Activated naive CD4-positive, alpha-beta T cell treated with anti-CD3 and anti-CD28 coated beads, Interleukin-2, amount 50 U/mL, for 72 hours (primary cell): ENCODE measurements at places on chromosomes 7 and 10.

- no peak for DNase-seq
Measured at GRCh38 chr7:13091974-13092707, 404.7 kb downstream of the ARL4A start.

DNA sequence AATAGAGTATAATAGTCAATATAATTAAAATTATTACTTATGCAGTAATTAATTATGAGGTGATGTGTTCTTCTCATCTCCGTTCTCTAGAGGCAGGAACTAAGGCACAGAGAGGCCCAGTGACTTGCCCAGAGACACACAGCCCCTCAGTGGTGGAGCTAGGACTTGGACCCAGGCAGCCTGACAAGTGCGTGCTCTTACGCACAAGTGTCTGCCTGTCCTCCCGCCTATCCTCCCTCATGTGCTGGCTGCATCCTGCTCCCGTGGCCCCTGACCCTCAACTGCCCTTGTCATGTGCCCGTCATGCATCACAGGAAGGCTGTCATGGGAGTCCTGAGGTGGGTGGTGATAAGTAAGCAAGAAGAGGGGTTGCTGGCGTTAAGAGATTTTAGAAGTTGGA, 14.3 kb downstream of the IL2RA start:
- DNase-seq, result peak; percentile 2

DNA sequence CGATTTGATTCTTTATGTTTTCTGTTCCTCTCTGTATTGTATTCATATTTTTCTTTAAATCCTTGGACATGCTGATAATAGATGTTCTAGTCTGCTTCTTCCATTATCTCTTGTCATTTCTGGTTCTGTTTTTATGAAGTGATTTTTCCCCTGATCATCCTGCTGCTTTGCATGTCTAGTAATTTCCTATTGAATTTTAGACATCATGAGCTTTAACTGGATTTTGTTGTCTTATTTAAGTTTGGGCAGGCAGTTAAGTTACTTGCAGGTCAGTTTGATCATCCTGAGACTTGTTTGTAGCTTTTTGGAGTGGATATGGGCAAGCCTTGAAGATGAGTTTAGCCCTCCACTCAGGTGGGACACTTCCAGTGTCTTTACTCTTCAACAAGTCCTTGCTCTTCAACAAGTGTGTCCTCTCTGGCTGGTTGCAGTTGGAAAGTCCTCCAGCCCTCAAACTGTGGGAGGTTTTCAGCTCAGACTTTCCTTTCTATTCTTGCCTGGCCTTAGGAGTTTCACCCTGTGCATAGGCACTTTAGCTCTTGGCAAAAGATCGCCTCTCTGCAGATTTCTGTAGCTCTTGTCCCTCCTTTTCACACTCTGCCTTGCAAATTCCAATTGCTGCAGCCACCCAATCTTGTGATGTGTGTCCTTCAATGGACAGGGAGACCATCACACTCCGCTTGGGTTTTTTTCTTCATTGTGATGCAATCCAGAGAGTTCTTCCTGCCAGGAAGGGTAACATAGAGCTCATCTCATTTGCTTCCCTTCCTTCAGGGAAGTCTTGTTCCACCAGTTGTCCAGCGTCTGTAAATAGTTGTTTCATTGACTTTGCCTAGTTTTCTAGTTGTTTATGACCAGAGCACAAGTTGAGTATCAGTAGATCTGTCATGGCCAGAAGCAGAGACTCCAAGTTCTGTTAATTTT, 197.2 kb upstream of the SH2B2 start:
- no peak for DNase-seq

- DNase-seq, result no peak
Measured at GRCh38 chr7:86282014-86282682, 361.6 kb upstream of the GRM3 start.

- no peak for DNase-seq
Measured at GRCh38 chr10:95429639-95430038, 131.5 kb downstream of the SORBS1 start.

DNA sequence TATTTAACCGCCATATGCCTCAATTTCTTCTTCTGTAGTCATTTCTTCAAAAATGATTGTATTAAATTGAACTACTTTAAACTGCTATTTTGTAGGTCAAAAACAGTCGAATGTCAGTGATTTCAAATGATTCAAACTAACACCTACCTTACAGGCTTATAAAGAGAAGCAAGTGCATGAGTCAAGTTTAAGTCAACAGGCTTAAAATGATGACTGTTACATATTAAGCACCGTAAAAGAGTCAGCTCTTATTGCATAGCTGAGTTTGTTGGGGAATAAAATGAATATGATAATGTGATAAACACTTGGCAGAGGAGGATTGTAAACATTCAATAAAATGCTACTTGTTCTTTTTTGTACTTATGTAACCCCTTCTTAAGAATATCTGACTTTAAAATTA, 90.1 kb upstream of the ANKRD1 start:
- no peak for DNase-seq

DNA sequence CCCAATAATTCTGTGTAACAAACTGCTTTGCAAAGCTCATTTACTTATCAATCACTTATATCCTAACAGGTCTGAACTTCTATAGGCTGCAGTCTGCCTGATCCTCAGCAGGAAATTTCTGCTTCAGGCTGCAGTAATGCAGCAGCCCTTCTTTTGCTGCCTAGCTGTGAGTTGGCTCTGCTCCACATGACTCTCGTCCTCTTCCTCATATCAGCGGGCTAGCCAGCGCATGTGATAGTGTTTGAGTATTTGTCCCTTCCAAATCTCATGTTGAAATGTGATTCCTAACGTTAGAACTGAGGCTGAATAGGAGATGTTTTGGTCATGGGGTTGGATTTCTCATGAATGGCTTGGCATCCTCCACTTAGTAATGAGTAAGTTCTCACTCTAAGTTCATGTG, 387.8 kb downstream of the SEMA3D start:
- DNase-seq, result no peak

- no peak for DNase-seq
Measured at GRCh38 chr7:4771737-4772136, 3.7 kb upstream of the AP5Z1 start.

- DNase-seq, result no peak
Measured at GRCh38 chr7:135337977-135338550, 104.4 kb downstream of the STRA8 start.

- no peak for DNase-seq
Measured at GRCh38 chr7:72222136-72222535, 190.0 kb downstream of the CALN1 start.

DNA sequence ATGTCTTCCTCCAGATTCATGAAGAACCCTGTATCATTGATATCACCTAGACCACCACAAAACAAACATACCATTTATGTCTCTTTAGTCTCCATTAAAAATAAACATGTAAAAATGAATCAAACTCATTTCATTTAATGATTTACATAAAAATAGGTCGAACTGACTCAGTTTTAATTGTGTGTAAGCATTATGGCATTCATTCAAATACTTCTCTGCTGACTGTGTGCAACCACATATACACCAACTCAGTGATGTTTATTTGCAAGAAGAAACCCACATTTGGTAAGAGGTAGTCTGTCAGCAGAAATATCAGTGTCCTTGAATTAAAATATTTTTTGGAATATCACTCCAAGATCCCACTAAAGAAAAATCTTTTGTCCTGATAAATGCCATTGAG, 30.5 kb downstream of the ABCB1 start:
- DNase-seq, result no peak

- no peak for DNase-seq
Measured at GRCh38 chr10:103491729-103492364, 1.7 kb upstream of the NEURL1 start.

- no peak for DNase-seq
Measured at GRCh38 chr7:26337232-26337865, 45.7 kb downstream of the SNX10 start.

GRCh38 chr7:119556436-119556835, 716.5 kb upstream of the KCND2 start:
- no peak for DNase-seq

DNA sequence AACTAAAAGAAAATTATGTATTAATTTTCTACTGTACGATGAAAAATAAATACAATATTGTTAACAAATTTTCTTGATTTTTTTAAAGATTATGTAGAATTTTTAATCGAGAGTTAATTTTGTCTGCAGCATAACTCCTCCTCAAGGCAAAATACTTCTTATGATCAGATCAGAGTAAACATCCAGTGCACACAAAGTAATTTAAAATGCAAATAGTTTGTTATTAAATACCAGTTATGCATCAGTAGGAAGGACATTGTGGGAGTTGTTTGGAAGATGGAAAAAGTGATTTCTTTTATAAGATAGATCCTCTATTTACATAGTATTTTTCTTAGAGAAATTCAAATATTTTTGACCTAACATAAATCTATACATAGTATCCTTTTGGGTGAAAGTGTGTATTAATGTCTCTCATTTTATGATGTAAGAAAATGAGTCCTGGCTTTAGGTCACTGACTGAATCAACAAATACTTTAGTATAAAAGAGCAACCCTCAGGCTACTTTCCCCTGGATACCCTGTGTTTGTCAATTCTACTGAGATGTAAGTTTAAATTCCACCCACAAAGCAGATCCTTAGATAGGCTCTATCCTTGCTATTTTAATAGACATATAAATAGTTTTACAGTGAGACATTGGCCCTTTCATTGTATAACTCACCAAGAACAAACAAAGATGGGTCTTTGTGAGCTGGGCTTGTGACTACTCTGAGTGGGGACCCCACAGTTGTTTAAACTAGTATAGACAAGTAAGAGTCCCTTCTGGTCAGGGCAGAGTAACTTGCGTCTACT, 1133.7 kb downstream of the GATA3 start:
- DNase-seq, result no peak

DNA sequence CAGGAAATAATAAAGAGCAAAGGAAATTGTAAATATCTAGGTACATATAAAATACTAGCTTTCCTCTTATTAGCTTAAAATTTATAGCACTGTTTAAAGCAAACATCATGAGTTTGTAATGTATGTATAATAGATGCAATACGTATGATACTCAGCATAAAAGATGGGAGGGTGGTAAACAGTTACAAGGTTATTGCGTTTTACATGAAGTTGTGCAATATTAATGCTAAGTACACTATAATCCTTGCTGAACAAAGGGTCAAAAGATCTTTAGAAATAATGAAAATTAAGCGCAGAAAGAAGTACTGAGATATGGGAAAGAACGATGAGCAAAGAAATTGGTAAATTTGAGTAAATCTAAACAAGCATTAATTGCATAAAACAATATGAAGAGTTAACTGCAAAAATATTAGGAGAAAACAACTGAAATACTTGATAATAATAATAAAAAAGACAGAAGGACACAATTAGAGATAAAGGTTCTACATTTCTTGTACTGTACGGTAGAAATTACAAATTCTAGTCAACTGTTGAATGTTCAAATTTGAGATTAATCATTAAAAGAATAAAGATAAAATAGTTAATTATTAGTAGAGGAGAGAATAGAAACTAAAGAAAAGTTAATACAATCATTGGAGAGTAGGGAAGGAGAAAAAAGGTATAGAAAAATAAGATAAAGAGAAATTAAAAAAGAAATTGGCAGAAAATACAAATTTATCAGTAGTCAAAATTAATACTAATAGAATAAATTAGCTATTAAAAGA, 17.9 kb downstream of the C10orf67 start:
- no peak for DNase-seq

GRCh38 chr7:1927937-1928644, 258.0 kb downstream of the ELFN1 start:
- no peak for DNase-seq

- DNase-seq, result no peak
Measured at GRCh38 chr7:53013925-53014324, 21.5 kb upstream of the POM121L12 start.

DNA sequence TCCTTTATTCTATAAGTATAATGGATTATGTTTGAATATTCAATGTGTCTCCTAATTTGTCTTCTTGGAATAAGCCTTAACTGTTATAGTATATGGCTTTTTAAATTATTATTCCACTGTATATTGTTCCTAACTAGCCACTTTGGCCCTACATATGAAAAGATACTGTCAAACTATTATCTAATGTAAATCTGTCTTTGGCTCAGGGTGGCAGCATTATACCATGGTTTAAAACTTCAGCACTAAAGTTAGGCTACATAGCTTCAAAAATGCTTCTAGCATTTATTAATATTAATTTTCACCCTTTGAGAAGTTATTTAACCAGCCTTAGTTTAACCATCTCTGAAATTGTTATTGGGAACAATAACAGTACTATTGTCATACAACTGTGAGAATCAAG, 543.1 kb upstream of the MBL2 start:
- no peak for DNase-seq

DNA sequence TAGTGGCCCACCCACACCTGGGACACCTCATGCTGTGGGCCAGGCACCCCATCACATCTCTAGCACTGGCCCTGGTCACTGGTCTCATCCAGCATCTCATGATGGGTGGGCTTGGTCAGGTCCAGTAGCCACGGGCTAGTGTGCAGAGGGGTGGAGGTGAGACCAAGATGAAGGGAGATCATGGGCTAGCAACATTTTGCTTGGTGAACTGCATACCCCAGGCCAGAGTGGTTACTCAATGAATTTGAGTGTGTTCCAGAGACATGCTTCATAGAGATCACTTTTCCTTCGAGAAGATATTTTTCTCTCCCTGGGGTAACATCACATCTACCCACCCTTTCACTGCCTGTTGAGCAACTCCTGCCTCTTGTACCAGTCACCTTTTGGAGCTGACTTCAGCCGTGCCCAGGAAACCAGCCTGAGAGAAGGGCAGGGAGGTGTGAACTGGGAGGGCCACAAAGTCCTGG, 44.2 kb downstream of the MINDY4 start:
- DNase-seq, result no peak

DNA sequence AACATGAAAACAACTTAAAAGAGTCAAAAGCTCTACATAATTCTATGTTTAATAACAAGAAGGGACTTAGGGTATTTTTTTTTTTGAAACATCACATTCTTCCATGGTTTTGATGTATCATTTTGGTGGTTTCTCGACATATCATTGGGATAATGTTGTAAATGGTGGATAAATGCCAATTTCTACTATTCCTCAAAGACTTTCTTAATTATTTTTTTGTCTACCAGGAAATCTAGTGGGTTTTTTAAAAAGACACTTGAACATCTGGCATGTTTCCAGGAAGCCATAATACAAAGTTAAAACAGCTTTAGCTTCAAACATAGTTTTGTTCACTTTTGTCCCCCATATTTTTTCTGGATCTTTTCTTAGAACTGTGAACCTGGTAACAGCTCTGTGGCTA, 200.4 kb downstream of the DKK1 start:
- DNase-seq, result no peak

- DNase-seq, result no peak
Measured at GRCh38 chr7:24029068-24029467, 254.9 kb upstream of the NPY start.

GRCh38 chr7:2276107-2276506, 34.1 kb downstream of the NUDT1 start:
- DNase-seq, result no peak

DNA sequence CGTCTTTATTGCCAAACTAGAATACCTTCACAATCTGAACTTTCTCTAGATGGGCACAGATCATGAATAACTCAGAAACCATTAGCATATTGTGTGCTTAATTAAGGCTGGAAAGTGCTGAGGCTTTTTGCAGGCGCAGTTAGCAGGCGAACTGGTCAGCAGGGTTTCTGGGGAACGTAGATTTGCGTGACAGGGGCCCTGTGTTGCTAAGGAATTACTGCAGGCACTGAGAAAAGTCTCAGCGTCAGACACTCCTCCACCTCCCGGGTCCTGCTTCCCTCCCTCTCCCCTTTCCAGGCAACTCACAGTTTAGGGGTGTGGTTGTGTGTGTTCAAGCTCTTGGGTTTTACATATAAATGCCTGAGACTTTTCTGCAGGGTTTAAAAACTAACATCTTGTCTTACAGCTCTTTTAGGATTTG, 2.2 kb downstream of the MAP3K8 start:
- no peak for DNase-seq

- no peak for DNase-seq
Measured at GRCh38 chr10:125091891-125092290, 68.5 kb downstream of the CTBP2 start.
